Posterior cingulate gyrus (tissue), 11 donors: ENCODE measurements at places on chromosomes 4 and X.

GRCh38 chr4:55808186-55808585 lies 11.4 kb upstream of the EXOC1L start:
- no peak for DNase-seq

GRCh38 chr4:48491514-48492176 lies 1.6 kb downstream of the ZAR1 start:
- DNase-seq = no peak

GRCh38 chr4:176883681-176884418 lies 91.1 kb upstream of the VEGFC start:
- no peak for DNase-seq

DNA sequence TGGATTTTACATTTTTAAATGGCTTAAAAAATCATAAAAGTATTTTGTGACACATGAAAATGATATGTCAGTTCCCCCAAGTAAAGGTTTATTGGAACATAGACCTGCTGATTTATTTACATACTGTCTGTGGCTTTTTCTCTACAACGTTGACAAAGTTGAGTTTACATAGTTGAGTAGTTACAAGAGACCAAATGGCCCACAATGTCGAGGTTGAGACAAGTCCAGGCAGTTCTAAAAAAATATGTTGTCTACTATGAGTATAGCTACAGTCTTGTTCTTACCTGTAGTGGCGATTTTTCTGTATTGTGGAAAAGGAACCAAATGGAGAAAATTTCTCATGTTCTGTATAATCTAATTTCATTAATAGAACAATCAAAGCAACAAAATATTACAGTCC lies 163.2 kb downstream of the FRAS1 start:
- DNase-seq = no peak
